Retina (tissue), 1 donor: ENCODE measurements at places on chromosomes 1 and 21.

- DNase-seq: no peak
These were observed 359.1 kb downstream of the BARHL2 start for GRCh38 chr1:90357995-90358394.

DNA sequence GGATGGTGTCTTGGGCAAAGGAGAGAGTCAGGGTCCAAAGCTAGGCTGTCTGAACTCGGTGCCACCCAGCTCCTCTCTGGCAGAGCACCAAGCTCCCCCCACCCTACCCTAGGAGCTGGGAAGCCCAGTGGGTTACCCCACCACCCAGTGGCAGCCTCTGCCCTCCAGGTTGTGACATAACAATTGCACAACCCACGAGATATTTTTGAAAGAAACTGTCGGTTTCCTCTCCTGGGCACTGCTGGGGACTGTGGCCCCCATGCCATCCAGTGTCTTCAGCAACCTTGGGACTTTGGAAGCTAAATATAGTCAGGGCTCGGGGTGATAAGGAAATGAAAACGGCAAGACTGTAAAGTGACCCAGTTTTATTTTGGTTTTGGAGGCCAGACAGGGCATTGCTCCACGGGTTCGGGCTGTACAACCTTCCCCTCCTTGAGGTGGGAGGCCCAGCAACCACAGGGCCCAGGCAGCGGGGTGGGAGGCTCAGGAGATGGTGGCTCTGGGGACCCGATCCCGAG, 1.4 kb downstream of the CITED4 start:
- DNase-seq: no peak

DNA sequence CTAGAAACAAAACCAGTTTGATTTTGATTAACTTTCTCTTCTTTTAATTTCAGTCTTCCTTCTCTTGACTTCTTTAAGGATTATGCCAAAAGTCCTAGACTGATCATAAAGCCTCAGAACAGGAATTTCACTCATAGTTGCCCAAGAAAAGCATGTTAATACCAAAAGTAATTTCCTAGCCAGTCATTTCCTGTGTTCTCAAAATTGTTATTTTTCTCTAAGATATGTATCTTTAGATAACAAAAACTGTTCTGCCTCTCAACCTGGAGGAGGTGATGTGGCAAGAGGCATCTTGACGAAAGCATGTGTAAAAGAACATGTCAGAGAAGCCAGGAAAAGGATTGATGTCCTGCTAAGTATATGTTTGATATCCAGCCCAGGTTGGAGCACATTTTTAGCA, 78.0 kb upstream of the IPO9 start:
- no peak for DNase-seq

DNA sequence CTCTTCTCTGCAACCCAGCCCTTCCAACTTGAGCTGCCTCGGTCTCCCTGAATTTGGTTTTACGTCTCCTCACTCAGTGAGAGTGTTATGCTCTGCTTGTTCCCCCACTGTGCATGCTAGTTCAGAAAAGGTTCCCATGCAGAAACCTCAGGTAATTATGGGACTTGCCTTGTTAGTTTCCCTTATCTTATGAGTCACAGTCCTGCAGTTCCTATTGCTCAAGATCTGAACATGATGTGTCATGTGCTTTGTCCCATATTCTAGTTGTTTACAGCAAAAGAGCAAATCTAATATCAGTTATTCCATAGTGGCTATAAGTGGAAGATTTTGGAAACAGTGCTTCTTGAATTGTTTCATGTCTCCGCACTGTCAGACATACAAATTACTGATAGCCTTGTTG, 74.4 kb downstream of the DUSP10 start:
- no peak for DNase-seq

GRCh38 chr1:85692730-85693314, 15.4 kb downstream of the ZNHIT6 start:
- no peak for DNase-seq
